ENCODE measurements at places on chromosomes 4 and X.

- no peak for DNase-seq
These were observed 217.1 kb downstream of the ZNF674 start for GRCh38 chrX:46328133-46328532.

GRCh38 chrX:106220177-106220576 lies 52.1 kb downstream of the PWWP3B start:
- DNase-seq, result no peak

DNA sequence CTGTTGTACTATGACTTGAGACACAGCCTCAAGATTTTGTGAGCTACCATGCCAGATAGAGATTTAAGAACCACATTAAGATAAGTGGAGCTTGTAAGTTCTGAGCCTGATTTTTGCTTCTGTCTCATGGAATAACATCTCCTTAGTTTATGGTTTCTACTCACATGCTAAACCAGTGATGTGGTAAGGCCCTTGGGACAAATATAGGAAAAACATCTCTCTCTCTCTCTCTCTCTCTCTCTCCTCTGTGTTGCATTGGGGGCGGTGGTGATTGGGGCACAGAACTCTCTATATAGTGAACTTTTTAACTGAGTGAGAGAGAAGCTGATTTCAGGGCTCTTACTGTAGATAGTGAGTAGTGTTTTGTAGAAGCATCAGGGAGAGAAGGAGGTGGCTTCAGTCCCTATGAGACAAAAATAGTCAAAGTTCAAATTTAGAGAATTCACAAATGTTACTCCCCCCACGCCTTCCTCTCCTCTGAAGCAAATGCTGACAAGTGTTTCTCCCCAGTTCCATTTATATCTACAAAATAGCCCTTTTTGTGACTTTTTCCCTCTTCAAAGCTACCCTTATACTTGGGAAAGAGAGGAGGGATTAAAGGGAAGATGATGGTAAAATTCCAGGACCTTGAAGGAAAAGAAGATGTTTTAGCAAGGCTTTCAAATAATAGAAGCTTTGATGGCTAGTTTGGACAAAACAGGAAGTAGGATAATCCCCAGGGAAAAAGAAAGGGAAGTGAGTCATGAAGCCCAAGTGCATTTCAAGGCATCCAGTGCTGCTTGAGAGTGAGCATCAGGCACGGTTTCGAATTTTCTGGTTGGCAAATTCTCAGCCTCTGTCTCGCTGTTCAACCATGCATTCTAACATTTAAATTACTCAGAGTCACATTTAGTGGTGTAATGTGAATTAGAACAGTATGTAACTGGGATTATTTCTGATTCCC lies 134.3 kb upstream of the AP1S2 start:
- DNase-seq, result no peak

GRCh38 chr4:1604706-1605205 lies 79.4 kb downstream of the FAM53A start:
- no peak for DNase-seq

GRCh38 chrX:9745417-9746115 lies 20.1 kb downstream of the GPR143 start:
- no peak for DNase-seq

GRCh38 chrX:18582910-18583493 lies 88.9 kb downstream of the RS1 start:
- no peak for DNase-seq
